Central memory CD8-positive, alpha-beta T cell (primary cell): ENCODE measurements at places on chromosomes 1 and 21.

DNA sequence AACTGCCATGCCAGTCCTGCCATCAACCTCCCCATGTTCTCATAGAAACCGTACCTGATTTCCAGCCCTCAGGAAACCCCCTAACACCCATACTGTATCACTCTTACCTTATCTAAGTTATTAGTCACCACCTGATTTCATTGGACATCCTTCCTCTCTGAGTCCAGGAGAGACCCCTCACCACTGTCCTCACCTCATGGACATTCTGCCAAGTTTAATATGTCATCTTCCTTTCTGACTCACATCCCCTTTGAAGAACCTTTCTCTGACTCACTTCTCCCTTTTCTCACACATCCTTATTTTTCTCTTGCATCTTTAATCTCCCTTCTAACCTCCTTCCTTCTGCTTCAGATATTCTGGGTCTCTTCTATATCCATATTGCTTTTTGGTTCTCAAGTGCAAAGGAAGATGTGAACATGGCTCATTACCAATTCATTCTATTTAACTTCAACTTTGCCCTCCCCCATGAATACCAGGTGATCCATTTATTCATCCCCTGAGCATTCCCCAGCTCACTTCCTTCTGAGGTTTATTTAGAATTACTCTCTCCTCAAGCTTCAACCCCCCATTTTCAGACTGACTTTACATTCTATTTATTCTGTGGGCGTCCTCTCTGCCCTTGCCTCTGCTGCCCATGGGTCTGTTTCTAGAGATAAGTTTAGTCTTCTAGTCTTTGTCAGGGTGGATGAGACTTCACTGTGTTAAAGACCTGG, 206.8 kb upstream of the ESRRG start:
- DNase-seq: no peak
- H3K27me3 ChIP-seq: no peaks in the 10 kb centered on the region
- no peaks in the 10 kb centered on the region for H3K4me1 ChIP-seq

DNA sequence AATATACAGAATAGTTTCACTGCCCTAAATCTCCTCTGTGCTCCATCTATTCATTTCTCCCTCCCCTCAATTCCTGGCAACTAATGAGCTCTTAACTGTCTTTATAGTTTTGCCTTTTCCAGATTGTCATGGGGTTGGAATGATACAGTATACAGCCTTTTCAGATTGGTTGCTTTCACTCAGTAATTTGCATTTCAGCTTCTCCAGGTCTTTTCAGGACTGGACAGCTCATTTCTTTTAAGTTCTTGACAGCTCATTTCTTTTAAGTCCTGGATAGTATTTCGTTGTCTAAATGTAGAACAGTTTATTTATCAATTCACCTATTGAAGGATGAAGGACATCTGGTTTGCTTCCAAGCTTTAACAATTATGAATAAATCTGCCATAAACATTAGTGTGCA, 22.6 kb downstream of the KRTAP21-3 start:
- H3K4me3 ChIP-seq: no peak overlapping the region
- no peaks in the 10 kb centered on the region for H3K36me3 ChIP-seq
- H3K4me1 ChIP-seq: no peaks in the 10 kb centered on the region
- DNase-seq: no peak
- H3K27ac ChIP-seq: no peak overlapping the region

GRCh38 chr1:37947364-37947763, 511 bp upstream of the INPP5B start:
- H3K36me3 ChIP-seq: peaks cover 6% of the 10 kb centered on the region
- DNase-seq: no peak
- peak overlapping the region; percentile 86 for H3K4me3 ChIP-seq
- peaks cover 14% of the 10 kb centered on the region for H3K4me1 ChIP-seq
- H3K27ac ChIP-seq: peak overlapping the region; percentile 79
- no peaks in the 10 kb centered on the region for H3K27me3 ChIP-seq

- no peak for DNase-seq
- H3K36me3 ChIP-seq: peaks cover 2% of the 10 kb centered on the region
- H3K27ac ChIP-seq: peak overlapping the region; percentile 34
Observed at GRCh38 chr1:174818951-174819350, 180.8 kb upstream of the CACYBP start.

- no peaks in the 10 kb centered on the region for H3K4me1 ChIP-seq
- no peak overlapping the region for H3K27ac ChIP-seq
- no peak for DNase-seq
- no peaks in the 10 kb centered on the region for H3K36me3 ChIP-seq
- H3K4me3 ChIP-seq: no peak overlapping the region
Observed at GRCh38 chr1:101463195-101463594, 226.4 kb downstream of the S1PR1 start.

GRCh38 chr1:79376106-79376505, 369.6 kb upstream of the ADGRL4 start:
- no peaks in the 10 kb centered on the region for H3K36me3 ChIP-seq
- H3K27ac ChIP-seq: no peak overlapping the region
- no peak for DNase-seq
- no peaks in the 10 kb centered on the region for H3K4me1 ChIP-seq
- H3K27me3 ChIP-seq: no peaks in the 10 kb centered on the region
- no peak overlapping the region for H3K4me3 ChIP-seq

GRCh38 chr1:56336982-56337381, 242.4 kb downstream of the PLPP3 start:
- DNase-seq: no peak
- H3K27me3 ChIP-seq: no peaks in the 10 kb centered on the region
- no peak overlapping the region for H3K4me3 ChIP-seq
- no peak overlapping the region for H3K27ac ChIP-seq
- no peaks in the 10 kb centered on the region for H3K4me1 ChIP-seq

GRCh38 chr21:15224346-15225086, 159.7 kb upstream of the NRIP1 start:
- H3K4me1 ChIP-seq: no peaks in the 10 kb centered on the region
- H3K27me3 ChIP-seq: peaks cover 16% of the 10 kb centered on the region
- DNase-seq: no peak
- no peaks in the 10 kb centered on the region for H3K36me3 ChIP-seq
- H3K27ac ChIP-seq: no peak overlapping the region

DNA sequence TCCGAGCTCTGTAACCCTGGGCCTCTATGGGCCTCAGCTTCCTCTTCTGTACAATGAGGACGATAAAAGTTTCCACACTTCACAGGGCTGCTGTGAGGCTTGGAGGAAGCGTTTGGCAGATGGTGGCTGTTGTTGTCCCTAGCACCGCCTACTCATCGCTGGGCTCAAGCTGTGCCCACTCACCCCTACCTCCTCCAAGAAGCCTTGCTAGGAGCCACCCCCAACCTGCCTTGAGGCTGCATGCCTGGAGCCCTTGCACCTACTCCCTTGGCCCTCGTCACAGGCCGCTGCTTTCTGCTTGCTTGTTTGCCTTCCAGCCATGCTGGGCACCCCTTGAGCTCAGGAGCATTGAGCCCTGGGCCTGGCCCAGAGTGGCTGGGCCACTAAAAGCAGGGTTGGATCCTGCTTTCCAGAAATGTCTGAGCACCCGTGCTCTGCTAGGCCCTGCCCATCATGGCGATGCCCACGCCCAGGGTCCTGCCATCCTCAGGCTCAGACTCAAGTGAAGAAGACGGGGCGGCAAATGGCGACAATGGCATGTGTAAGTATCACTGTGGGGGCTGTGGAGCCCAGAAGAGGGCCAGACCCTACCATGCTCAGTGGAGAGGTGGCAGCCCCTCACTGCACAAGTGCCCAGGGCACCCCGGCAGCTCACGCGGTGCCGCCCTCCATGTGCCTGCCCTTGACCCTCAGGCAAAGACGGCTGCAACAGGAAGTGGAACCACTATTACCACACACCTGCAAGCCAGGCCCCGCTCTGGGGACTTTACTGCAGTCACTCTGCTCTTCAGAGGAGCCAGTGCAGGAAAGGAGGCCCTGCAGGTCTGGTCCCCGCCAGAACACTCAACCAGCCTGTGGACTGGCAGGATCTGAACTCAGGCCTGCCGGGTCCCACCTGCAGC, 9.5 kb downstream of the SH3BGRL3 start:
- DNase-seq: no peak
- no peaks in the 10 kb centered on the region for H3K27me3 ChIP-seq
- H3K36me3 ChIP-seq: peaks cover 11% of the 10 kb centered on the region

- no peaks in the 10 kb centered on the region for H3K36me3 ChIP-seq
- no peaks in the 10 kb centered on the region for H3K27me3 ChIP-seq
Observed at GRCh38 chr1:89548122-89548857, 23.7 kb downstream of the LRRC8B start.

DNA sequence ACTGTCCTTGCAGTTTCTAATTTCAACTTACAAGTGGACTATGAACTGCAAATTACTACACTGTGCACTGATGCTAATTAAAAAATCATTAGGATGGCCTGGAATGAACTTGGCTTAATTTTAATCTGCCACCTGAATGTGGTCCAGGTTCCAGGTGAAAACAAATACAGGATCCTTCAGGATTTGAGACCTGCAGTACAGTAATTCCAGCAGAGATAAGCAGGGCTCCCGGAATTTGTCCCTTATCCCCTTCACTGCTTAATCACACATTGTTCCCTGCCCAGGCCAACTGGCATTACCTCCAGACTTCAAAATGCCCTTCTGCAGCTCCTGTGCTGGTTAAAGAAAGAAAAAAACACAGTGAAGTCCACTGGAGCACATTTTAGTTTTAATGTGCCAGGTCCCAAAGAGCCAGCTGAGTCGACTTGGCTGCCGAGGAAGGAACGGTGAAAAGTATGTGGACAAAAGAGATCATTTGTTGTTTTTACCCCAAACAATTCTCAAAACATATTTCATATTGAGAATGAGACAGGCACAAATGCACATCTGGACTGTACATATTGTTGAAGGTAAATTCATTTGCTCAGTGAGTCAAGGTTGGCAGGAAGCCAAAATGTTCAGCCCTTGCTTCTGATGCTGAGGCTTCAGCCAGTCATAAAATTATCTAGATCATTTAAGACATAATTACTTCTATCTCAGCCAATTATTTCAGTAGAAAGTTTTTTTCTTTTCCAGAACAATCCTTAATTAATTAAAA, 28.3 kb downstream of the DEGS1 start:
- no peak for DNase-seq
- H3K27me3 ChIP-seq: no peaks in the 10 kb centered on the region
- no peak overlapping the region for H3K27ac ChIP-seq
- no peaks in the 10 kb centered on the region for H3K4me1 ChIP-seq
- H3K36me3 ChIP-seq: no peaks in the 10 kb centered on the region

DNA sequence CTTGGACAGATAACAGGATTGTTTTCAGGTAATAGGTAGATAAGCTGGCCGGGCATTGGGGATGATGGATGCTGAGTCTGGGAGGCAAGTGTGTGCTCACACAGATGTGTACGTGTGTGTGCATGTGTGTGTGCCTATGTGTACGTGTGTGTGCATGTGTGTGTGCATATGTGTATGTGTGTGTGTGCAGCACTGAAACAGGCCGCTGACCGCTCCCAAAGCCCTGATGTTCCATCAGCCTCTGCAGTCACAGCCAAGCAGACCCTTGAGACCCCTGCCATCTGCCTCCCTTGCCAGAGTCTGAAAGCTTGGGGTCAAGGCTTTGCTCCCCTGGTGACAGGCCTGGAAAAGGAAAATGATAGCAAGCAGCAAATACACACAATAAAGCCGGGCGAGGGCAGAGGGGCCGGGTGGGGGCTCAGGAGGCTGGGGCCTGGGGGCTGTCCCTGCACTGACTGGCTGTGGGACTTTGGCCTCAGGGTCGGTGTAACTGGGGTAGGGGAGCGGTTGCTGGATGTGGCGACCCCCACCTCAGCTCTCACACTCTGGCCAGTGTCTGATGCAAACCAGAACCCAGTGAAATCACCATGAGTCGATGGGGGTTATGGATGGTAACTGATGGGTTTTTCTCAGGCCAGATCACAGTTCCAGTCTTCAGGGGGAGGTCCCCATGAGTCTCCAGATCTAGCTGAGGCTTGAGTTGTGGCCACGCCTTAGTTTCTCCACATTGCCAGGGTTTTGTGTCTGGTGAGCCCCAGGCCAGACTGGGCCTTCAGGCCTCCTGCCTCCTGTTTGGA, 9.2 kb upstream of the TNFRSF8 start:
- no peak overlapping the region for H3K27ac ChIP-seq
- no peaks in the 10 kb centered on the region for H3K36me3 ChIP-seq
- peaks cover 15% of the 10 kb centered on the region for H3K4me1 ChIP-seq
- no peaks in the 10 kb centered on the region for H3K27me3 ChIP-seq

DNA sequence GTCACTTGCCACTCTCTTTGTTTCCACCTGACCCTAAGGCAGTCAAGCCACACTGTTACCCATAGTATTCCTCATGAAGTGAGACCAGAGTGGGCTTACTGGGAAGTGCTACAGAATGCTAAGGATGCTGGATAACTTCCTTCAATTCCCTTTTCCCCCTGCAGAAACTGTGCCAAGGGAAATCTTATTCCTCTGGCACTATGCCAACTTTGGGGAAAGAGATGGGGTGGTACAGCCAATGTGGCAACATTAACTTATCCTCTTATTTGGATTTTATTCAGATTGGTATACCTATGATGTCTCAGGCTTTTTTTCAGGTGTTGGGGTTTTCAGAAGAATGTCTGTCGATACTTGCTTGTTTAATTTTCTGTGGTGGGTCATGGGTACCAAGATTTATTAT, 599.4 kb upstream of the PBX1 start:
- no peaks in the 10 kb centered on the region for H3K4me1 ChIP-seq
- H3K4me3 ChIP-seq: no peak overlapping the region
- no peaks in the 10 kb centered on the region for H3K36me3 ChIP-seq
- no peaks in the 10 kb centered on the region for H3K27me3 ChIP-seq
- DNase-seq: no peak
- no peak overlapping the region for H3K27ac ChIP-seq

- H3K36me3 ChIP-seq: no peaks in the 10 kb centered on the region
- peaks cover 64% of the 10 kb centered on the region for H3K4me1 ChIP-seq
- DNase-seq: no peak
- H3K4me3 ChIP-seq: no peak overlapping the region
Observed at GRCh38 chr1:230130172-230130944, 63.3 kb downstream of the GALNT2 start.

DNA sequence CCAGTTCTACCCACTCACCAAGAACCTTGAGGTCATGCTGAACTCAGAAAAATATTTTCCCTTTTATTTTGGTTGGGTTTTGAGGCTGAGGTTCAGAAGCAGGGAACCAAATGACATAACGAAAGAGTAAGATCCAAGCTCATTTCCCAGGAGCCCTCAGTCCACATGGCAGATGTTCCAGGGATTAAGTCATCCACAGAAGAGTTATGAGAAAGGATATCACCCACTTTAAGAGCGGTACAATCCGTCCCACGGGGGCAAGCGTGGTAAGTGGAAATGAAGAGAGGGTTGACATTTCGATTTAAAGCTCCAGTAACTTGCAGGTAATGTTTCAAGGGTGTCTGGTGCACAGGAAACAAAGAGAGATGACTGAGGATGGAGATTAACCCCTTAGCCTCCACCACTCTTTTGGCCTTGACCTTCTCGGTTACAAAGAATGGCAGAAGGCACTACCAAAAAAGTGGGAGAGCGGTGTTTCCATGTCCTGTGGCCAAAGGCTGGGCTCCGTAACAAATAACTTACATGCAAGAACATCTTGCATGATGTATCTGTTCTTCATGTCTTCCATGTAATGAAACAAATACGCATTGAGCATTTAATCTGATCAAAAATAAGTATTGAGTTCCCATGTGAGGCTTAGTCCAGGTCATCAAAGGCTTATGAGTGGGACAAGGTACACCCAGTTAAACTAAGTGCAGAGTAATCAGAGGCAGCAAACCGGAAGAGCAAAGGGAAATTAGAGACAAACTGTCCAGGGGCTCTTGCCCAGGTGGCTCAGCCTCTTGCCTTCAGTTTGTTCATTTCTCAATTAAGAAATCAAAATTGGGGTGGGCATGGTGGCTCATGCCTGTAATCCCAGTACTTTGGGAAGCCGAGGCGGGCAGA, 241.4 kb downstream of the TOMM20 start:
- peaks cover 3% of the 10 kb centered on the region for H3K36me3 ChIP-seq
- no peak for DNase-seq
- no peak overlapping the region for H3K4me3 ChIP-seq
- H3K27ac ChIP-seq: no peak overlapping the region
- peaks cover 10% of the 10 kb centered on the region for H3K4me1 ChIP-seq
- no peaks in the 10 kb centered on the region for H3K27me3 ChIP-seq
